ENCODE measurements at places on chromosomes 2 and 18.
A peak's percentile ranks its signal among the peaks of the same experiment; 100 is the strongest.

- DNase-seq, result no peak
Observed at GRCh38 chr2:106025796-106026195, 168.3 kb downstream of the UXS1 start.

GRCh38 chr2:85768713-85769112 is 14.9 kb downstream of the ATOH8 start:
- DNase-seq, result no peak

GRCh38 chr2:68391099-68391498 is 26.0 kb downstream of the PLEK start:
- DNase-seq, result no peak

DNA sequence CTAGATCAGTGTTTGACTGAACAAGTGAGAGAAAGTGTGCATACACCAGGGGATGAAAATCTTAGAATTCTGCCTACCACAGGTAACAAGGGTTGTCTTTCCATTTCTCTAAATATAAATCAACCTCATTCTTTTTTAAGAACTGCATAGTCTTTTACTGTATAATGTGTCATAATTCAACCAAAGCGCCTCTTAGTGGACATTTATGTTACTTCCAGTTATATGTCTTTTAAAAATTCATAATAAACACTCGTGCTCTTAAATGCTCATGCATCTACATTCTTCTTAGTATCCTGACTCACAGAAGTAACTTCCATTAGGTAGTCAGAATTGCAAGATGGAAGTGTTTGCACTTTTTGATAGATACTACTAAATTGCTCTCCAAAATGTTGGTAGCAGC is 76.2 kb downstream of the CHRNA1 start:
- DNase-seq, result no peak

GRCh38 chr2:9228088-9228751 is 21.6 kb downstream of the ASAP2 start:
- DNase-seq, result no peak

GRCh38 chr18:46939337-46939963 is 22.0 kb downstream of the KATNAL2 start:
- DNase-seq, result peak; percentile 46

- no peak for DNase-seq
Observed at GRCh38 chr2:228655331-228655730, 473.8 kb upstream of the SPHKAP start.

DNA sequence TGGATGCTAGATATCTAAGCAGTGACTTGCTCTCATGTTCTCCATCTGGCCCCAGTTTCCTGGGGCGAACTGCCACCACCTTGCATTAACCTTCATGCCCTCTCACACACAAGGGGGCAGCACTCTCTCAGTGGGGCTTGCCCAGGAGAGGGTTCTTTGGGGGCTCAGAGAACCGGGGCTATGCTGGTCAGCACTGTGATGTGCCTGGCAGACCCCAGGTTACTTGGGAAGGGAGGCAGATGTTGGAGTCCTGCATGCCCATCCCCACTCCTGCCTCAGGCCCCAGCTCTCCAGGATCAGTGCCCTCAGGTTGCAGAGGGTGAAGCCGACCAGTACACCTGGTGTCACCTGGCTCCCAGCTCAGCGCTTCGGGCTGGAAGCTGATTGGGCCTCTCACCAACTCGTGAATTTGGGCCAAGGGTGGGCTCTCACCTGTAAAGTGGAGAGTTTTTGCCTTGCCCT is 396.2 kb upstream of the HS6ST1 start:
- DNase-seq, result no peak

DNA sequence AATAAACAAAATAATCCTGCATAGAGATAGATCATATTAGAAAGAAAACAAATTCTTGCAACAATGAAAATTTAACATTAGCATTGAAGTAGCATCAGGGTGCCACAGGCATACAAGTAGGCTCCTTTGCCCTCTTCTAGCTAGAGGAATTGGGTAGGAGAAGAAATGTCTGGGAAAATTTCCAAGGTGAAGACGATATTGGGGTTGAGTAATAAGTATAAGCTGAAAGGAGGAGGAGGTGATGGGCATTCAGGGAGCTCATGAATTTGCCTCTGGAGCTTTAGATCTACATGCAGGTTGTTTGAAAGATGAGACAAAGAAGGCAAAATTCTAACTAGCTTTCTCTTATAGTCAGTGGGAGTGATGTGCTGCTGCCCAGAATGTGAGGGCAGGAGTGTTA is 504.9 kb downstream of the CCDC85A start:
- DNase-seq, result no peak

GRCh38 chr2:27921880-27922547 is 31.5 kb downstream of the BABAM2 start:
- DNase-seq, result no peak

- peak; percentile 92 for DNase-seq
Observed at GRCh38 chr2:111694700-111695101, 189.3 kb downstream of the ANAPC1 start.

DNA sequence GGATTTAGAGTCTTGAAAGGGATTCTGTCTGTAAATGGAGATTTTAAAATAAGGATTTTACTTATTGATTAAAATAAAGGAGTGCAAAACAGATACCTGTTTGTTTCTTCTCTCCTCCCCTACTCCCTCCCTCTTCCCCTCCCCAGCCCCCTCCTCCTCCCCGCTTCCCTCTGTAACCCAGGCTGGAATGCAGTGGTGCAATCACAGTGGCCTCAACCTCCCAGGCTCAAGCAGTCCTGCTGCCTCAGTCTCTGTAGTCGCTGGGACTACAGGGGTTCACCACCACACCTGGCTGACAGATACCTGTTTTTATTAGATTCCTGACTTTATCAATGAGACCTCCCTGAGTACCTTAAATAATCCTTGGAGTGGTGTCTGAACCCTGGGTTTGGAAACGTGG is 57.1 kb downstream of the OXER1 start:
- DNase-seq, result no peak

GRCh38 chr2:27807476-27807875 is 36.0 kb downstream of the MRPL33 start:
- DNase-seq, result no peak

DNA sequence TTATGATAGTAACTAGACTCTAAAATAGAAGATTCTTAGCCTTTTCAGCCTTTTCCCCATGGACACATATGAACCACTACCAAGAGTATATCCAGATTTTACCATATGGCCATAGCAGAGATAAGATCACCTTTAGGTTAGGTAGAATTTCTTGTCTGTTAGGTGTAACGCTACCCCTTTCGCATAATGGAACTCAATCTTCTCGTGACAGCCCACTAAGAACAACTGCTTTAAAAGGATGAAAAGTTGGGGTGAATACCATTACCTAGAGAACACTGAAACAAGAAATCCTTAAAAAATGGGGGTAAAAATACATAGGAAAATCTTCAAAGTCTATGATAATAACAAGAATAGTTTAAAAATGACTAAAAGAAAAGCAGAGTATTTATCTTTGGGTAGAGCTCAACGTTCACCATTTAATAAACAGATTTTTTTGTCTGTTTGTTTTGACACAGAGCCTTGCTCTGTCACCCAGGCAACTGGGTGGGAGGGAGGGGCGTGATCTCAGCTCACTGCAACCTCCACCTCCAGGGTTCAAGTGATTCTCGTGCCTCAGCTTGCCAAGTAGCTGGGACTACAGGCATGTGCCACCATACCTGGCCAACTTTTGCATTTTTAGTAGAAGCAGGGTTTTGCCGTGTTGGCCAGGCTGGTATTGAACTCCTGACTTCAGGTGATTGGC is 67.2 kb downstream of the VIL1 start:
- no peak for DNase-seq

- DNase-seq, result no peak
Observed at GRCh38 chr2:241567776-241568175, 9.2 kb downstream of the BOK start.

- no peak for DNase-seq
Observed at GRCh38 chr2:53670331-53670730, 97.3 kb upstream of the CHAC2 start.

- no peak for DNase-seq
Observed at GRCh38 chr2:83873110-83873509, 586.0 kb downstream of the SUCLG1 start.

DNA sequence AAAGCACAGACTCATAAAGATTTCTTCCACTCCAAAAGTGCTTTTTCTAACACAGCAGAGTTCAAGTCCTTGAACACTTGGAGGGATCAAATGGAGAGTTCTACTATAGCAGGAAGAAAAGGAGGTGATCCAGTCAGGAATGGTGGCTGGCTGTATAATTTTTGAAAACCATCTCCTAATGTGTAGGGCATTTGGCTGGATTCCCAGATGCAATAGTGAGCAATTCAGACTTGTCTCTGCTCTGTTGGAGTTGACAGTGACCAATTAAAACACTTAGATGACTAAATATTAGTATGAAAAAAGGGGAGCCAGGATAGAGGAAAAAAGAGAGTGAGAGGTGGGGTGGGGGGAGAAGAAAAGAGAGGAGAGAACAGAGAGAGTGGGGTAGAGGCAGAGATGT is 5.3 kb upstream of the G6PC2 start:
- DNase-seq, result no peak

GRCh38 chr18:27969206-27969605 is 207.7 kb downstream of the CDH2 start:
- DNase-seq, result no peak

- DNase-seq, result no peak
Observed at GRCh38 chr18:25685088-25685487, 333.1 kb upstream of the ZNF521 start.

GRCh38 chr2:45648636-45649035 is 2.8 kb upstream of the PRKCE start:
- no peak for DNase-seq

DNA sequence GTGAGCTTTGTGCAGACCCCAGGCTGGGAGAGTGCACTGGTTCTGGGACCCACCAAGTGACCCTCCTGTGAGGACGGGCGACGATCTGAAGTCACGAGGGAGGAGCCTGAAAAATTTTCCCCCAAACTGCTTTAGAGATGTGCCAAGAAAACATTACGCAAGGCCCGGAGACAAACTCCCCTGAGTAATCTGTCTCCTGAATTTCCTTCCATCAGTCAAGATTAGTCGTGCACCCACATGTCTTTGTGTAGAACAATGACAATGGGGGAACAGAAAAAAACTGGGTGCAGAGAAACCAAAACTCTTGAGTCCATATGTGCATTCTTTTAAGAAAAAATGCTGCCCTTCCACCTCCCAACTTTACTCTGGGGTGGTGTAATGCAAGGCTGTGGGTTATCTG is 12.6 kb upstream of the NCK2 start:
- no peak for DNase-seq

DNA sequence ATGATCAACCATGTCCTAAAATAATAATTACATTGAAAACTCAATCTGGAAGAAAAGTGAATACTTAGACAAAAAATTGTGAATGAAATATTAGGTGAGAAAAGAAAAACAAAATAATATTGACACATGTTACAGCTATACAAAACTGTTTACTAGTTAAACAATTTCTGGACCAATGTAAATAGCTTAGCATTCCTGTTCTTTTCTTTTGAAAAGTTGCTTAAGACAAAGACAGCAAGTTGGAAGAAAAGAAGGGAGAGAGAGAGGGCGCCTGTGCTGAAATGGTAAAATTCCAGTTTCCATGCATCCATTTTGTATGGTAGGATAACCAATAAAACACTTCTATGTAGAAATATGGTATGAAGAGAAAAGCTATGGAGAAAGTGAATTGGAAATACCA is 94.1 kb upstream of the RFX8 start:
- no peak for DNase-seq

DNA sequence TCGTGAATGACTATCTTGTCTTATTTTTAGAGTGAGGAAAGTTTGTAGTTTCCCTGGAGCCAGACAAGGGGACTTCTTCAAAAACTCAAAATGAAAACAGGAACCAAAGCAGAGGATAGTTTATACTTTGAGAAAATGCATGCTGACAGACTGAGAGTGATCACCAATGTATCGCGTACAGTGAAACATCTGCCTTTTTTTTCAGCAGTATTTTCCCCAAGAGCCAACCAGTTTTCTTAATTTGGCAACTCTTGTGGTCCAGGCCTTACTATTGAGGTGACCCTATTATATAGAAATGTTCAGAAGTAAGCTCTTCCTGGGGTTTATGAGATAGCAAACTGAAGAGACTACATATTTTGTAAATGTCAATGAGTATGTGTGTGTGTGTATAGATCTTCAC is 153.7 kb upstream of the VRK2 start:
- DNase-seq, result no peak

GRCh38 chr2:48693645-48694044 is 61.9 kb downstream of the LHCGR start:
- no peak for DNase-seq

DNA sequence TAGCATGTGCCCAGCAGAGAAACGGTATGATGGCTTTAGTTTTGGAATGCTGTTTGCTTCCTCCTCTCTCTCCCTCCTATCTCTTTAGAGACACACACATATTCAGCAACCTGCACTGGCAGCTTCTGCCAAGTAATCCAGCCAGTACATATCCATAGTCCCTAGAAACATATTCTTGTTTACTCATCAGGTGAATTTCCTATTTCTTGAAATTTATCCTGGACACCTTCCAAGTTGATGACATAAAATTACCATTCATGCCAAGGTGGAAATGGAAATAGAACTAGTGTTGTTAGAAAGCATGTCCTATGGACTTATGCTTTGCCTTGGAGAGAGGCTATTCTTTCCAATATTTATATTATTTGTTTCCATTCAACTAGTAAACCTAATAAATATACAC is 50.9 kb upstream of the RGPD4 start:
- no peak for DNase-seq

GRCh38 chr2:222465746-222466145 is 41.4 kb downstream of the SGPP2 start:
- DNase-seq, result no peak

DNA sequence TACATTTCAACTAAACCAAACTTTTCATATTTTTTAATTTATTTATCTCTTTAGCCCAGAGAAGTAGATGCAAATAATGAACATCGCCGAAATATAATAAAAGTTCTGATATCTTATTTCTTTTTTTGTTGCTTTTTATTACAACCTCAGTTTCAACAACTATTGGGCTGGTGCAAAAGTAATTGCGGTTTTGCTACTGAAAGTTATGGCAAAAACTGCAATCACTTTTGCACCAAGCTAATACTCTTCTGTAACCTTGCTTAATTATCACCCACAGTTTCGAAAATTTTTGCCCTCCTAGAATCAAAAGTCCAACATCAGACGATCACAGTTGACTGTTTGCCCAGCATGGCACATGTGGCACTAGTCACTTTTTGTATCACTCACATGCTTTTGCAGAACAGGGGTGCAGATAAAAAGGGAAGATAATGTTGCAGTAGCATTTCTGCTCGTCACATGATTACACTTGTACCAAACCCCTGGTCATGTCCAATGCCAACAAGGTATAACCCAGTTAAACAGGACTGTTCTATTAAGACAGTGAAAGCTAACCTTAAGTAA is 242.4 kb upstream of the GALNT5 start:
- DNase-seq, result no peak

GRCh38 chr2:186570604-186571003 is 19.3 kb upstream of the ITGAV start:
- DNase-seq, result peak; percentile 73

- no peak for DNase-seq
Observed at GRCh38 chr2:47404356-47404755, 1.4 kb downstream of the MSH2 start.

DNA sequence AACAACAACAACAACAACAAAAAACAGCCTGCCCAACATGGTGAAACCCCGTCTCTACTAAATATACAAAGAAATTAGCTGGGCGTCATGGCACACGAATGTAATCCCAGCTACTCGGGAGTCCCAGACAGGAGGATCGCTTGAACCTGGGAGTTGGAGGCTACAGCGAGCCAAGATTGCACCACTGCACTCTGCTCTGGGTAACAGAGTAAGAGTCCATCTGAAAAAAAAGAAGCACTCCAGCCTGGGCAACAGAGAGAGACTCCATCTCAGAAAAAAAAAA is 344.1 kb upstream of the PLGLB2 start:
- DNase-seq, result no peak
